ENCODE measurements at places on chromosomes 5 and 9.

- no peak for DNase-seq
Observed at GRCh38 chr5:58912116-58912515, 329.2 kb downstream of the RAB3C start.

- peak; percentile 44 for DNase-seq
Observed at GRCh38 chr9:116152390-116152789, 1.2 kb upstream of the PAPPA start.

DNA sequence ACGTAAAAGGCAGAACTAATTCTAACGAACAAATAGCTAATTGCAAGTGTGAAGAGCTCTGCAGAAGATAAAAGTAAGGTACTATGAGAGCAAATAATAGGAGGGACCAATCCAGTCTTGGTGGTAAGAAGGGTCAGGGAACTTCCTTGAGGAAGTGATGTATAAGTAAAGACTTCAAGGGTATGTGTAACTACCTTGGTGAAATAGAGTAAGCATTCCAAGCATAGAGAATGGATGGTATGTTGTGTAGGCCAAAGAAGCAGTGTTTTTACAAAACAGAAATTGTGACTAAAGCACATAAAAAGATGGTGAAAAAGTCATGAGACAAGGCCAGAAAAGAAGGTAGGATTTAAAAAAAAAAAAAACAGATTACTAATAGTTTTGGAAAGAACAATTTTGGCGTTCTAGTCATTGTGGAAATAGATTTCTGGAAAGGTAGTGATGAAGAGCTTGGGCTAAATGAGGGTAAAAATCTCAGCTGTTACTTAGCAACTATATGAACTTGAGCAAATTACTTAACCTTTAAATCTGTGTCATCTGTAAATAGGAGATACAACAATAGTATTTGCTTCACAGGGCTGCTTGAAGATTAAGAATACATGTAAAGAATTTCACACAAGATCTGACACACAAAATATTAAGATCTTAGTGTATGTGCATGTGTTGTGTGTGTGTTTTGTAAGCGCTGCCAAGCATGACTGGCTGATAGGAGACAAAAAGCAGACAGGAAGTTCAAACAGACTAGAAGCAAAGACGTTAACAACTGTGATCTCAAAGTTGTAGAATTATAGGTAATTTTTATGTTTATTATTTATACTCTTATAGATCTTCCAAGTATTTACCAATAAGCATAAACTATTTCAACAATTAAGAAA lies 73.5 kb downstream of the NR6A1 start:
- no peak for DNase-seq

- DNase-seq: no peak
Observed at GRCh38 chr5:58794875-58795274, 212.0 kb downstream of the RAB3C start.

DNA sequence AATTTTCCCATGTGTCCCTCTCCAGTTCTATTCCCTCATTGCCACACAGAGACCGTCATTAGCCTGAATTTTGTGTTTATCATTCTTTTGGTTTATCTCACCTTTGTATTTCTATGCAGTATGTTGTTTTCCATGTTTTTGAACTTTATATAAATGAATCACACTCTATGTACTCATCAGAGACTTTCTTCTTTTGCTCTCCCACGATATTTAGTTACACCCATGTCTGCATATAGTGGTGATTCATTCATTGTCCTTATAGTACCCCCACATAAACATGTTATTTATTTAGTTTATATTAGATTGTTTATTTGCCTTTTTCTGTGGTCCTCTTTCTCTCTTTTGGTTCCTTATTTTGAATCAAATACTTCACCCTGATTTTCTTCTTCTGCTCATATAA lies 199.7 kb downstream of the FSTL4 start:
- DNase-seq: no peak

- peak; percentile 45 for DNase-seq
Observed at GRCh38 chr5:154756009-154756867, 1.1 kb downstream of the LARP1 start.

GRCh38 chr5:153489611-153490010 lies 859 bp upstream of the GRIA1 start:
- no peak for DNase-seq

DNA sequence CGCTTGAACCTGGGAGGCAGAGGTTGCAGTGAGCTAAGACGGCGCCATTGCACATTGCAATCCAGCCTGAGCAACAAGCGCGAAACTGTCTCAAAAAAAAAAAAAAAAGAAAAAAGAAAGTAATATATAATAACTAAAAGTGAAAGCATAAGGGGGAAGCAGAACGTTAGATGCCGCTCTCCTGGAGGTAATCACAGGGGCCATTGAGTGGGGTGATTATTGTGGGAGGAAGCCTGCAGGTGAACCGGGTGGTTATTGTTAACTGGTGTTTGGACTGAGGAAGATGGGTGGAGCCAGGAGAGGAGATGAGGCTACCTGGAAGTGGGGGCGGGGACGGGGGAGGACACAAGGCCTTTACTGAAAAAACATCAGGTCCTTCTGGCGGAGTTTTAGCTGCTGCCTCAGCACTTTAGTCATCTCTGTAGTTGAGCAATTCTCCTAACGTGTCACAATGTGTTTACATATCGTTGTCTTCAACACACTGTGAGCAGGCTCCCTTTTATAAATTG lies 5.3 kb upstream of the TJP2 start:
- no peak for DNase-seq

- DNase-seq: peak; percentile 84
Observed at GRCh38 chr5:172420235-172420939, 33.9 kb downstream of the SH3PXD2B start.
